ENCODE measurements at places on chromosomes 16 and 17. TPM values are rescaled to one million over a fixed set of nuclear protein-coding genes. Genes with fewer than 3 reads are reported as not detected.

JMJD6 gene
- 60.0 TPM for total RNA-seq

HS3ST3A1 gene
- total RNA-seq = 0.31 TPM

PPP1R1B gene
- 45.7 TPM for total RNA-seq

TMIGD1 gene
- total RNA-seq = not detected
